ENCODE measurements at places on chromosomes 11 and 22.

DNA sequence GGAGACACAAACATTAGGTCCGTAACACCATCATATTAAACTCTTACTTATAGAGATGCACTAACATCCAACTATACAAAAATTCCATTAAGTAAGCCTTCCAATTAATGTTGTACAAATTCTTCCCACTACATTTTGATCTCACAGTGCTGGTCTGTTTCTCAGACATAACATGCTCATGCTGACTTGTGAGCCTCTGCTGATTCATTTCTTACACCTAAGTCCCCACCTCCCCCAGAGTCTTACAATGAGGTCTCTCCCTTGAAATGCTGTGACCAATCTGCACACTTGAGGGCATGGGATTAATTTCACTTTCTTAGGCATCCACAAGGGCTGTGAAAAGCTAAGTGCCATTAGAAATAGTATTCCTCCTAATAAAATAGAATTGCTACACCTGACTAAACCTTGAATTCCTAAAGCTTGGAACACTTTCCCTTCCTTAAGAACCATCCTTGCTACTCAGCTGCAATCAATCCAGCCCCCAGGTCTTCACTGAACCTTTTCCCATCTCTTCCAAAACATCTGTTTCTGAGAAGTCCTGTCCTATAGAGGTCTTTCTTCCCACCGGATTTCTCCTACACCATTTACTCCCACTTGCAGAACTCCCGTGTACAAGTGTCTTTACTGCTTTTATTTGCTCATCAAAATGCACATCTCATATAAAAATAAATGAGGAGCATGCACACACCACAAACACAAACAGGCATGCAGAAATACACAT, 2.0 kb downstream of the HBG1 start:
- DNase-seq = no peak

GRCh38 chr11:126544108-126545056, 188.9 kb downstream of the ST3GAL4 start:
- no peak for DNase-seq

- no peak for DNase-seq
Observed at GRCh38 chr11:82356316-82356715, 377.3 kb downstream of the FAM181B start.

- DNase-seq = no peak
Observed at GRCh38 chr11:84398017-84398626, 1112.0 kb upstream of the CCDC90B start.

DNA sequence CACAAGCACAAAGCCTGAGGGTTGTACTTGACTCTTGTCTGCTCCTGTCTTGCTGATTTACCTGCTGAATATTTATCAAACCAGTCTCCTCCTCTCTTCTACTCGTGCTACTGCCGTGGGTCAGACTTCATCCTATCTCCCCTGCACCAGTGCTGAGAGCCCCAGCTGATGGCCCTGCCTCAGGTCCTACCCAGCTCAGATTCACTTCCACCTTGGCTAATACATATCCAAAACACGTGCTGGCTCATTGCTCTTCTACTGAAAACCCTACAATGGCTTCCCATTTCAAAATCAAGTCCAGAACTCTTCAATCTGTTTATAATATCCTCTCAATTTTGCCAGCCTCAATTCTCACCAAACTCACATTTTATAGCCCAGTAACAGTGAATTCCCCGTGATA, 48.3 kb downstream of the RAB30 start:
- no peak for DNase-seq

DNA sequence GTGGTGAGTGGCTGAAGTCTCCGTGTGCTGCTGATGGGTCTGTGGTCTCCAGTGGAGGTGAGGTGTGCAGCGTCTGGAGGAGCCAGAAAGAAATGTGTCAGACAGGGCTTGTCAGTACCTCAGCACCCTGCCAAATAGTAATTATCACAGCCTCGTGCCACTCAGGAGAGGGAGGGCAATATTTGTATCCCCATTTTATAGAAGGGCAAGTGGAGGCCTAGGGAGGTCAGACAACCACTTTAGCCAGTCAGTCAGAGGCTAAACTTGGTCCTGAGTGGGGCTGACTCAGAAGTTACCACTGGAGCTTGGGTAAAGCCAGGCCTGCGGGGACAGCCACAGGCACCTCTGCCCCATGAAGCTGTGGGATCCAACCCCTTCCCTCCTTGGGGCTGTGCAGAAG, 11.5 kb upstream of the ELF5 start:
- DNase-seq = no peak

- DNase-seq = no peak
Observed at GRCh38 chr11:94219771-94220170, 84.6 kb upstream of the IZUMO1R start.

GRCh38 chr11:14350215-14350614, 8.8 kb downstream of the RRAS2 start:
- no peak for DNase-seq

DNA sequence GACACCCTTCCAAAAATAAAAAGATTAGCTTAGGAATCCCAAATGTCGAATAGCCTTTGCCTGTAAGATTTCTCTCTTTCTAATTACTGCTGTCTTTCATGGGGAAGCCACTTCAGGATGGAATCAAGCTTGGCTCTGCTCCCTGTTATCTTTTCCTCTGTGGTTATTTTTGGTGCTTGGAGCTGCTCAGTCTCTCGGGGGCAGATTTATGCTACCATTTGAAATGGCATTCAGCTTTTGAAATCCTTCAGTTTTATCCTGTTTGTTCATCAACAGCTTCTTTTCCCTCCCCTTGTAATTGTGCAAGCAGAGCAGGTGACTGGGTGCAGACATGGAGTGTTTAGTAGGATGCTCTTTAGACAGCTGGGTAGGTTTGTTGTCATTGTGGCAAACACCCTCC, 111.0 kb downstream of the DBX1 start:
- DNase-seq = no peak

- no peak for DNase-seq
Observed at GRCh38 chr11:112226831-112227401, 688 bp downstream of the PTS start.

DNA sequence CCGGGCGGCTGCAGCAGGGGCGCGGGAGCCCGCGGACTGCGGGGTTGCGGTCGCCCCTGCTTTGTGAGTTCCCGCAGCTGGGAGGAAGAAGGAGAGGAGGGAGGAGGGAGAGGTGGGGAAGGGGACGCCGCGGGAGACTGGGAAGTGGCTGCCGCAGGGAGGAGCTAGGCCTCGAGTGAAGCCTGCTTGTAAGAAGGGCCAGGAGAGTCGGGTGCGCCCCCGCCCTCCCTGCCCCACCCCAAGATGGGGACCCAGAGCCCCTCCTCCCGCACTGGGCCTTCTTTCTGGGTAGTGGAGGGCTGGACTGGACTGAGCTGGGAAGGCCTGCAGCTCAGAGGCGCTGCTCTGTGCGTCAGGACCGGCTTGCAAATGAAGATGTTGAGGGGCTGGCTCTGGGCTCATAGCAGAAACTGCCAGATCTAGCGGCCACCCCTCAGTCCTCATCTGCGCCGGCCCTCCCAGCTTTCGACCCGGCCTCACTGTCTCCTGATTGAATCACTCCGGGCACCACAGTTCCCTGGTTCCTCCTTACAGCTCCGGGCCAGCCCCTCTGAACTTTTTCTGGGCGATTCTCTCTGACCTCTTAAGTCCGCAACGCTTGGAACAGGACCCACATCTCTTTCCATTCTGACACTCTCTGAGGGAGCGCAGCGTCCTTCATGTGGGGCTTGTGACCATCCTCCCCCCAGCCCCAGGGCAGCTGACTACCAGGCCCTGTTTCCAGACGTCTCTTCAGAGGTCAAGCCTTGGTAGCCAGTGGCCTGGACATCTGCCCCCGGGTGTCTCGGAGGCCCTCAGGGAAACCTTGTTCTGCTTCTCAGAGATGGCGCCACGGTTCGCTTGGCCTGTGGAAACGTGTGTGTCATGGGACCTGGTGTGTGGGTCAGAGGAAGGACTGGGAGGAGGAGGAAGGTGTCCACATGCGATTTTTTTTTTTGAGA, 21.9 kb downstream of the SERPINH1 start:
- no peak for DNase-seq

DNA sequence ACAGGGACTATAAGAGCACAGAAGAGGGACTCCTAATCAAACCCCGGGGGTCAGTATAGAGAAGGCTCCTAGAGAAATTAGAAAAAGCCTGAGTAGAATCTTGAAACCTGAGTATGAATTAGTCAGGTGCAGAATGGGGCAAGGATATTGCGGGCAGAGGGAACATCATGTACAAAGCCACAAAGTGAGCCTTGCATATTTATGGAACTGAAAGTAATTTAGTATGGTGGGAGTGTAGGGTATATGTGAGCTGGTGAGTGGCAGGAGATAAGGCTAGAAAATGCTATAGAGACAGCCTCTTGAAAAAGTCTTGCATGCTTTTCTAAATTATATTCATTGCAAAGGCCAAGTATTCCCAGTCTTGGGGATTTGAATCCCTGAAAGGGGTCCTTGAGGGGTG, 93.7 kb downstream of the STIM1 start:
- DNase-seq = no peak

DNA sequence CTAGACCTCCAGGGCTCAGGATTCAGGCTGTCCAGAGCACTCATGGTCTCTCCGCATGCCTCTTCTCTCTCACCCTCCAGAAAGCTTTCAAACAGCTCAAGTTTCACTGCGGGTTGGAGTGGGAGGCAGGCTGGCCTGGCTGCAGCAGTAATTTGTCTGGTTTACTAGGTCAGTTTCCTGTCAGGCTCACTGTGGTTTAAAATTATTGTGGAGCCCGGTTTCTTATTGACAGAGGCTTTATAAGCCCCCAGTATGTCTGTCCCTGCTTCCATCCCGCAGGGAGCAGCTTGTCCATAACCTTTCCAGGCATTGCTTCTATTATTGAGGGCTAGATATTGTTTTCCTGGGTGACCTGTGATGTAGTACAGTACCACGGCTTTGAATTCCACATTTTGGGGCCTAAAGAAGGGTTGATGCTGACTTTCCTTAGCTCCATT, 235.3 kb upstream of the SORL1-AS1 start:
- DNase-seq = no peak

- no peak for DNase-seq
Observed at GRCh38 chr11:120217941-120218694, 7.3 kb downstream of the OAF start.

GRCh38 chr11:10450462-10451425, 4.3 kb upstream of the AMPD3 start:
- no peak for DNase-seq

- DNase-seq = no peak
Observed at GRCh38 chr22:20751185-20751851, 22.6 kb upstream of the SERPIND1 start.

DNA sequence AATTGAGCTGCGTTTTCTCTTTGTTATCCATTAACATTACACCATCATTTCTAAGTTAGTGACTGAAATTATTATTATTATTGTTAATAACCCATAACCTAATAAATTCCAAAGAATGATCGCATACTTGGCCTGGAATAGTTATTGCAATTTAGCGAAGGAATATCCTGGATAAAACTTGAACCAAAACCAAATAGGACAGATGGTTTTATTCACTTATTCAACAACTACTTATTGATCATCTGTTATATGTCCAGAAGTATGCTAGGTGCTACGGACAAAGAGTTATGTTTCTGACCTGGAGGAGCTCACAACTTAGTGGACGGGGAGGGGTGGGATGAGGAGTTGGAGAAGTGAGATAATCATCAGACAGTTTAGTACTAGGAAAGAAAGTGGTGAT, 44.8 kb upstream of the ARHGAP20 start:
- no peak for DNase-seq

GRCh38 chr11:81397316-81397715, 1336.3 kb downstream of the FAM181B start:
- DNase-seq = no peak

DNA sequence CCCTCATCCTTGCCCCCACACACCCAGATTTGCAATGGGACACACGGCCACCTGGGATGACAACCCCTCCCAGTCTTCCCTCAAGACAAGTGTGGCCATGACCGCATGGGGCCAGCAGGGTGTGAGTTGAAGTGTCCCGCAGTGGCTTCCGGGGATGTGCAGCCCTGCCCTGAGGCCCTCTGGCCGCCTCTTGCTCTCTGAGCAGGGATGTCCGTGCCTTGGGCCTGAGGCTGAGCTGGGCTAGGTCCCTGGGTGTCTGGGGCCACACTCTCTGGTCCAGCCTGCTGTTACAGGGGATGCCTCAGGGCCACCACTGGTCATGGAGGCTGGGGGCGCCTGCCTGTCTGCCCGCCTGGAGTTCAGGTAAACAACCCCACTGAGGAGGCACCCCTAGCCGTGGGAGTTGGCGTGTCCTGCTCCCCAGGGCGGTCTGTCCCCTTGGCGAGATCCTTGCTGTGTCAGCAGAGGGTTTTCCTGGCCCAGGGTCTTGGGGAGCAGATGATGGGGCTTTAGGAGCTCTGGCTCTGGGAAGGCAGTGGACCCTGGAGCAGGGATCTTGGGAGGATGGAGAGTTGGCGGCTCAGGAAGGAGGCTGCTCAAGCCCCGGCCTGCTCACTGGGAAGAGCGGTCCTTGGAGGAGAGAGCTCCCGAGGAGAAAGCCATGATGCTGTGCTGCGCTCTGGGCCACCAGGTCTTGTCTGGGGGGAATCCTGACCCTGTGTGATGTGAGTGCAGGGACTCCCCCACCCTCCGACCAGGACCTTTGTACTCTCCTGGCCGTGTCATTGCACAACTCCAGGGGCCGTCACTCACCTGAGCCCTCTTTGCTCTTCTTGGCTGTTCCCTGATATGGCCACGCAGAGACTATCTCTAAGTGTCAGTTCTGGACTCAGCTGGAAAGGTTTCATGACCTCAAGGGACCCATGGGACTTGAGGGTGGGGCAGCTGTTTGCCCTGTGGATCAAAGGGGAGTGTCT, 67.9 kb downstream of the KCNQ1 start:
- DNase-seq = no peak

All from AG04449 (cell line).